Astrocyte (in vitro differentiated cells and primary cell): ENCODE measurements at places on chromosomes 3 and 15.

DNA sequence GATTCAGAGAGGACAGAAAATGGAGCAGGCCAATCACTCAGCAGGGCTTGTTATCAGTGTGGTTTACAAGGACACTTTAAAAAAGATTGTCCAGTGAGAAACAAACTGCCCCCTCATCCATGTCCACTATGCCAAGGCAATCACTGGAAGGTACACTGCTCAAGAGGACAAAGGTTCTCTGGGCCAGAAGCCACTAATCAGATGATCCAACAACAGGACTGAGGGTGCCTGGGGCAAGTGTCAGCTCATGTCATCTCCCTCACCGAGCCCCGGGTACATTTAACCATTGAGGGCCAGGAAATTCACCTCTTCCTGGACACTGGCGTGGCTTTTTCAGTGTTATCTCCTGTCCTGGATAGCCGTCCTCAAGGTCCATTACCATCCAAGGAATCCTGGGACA is 513.7 kb upstream of the EPHA6 start:
- no peak for DNase-seq

- DNase-seq: no peak
Observed at GRCh38 chr3:142287866-142288638, 62.7 kb upstream of the GK5 start.

GRCh38 chr3:13849018-13849417 is 30.9 kb downstream of the WNT7A start:
- no peak for DNase-seq

DNA sequence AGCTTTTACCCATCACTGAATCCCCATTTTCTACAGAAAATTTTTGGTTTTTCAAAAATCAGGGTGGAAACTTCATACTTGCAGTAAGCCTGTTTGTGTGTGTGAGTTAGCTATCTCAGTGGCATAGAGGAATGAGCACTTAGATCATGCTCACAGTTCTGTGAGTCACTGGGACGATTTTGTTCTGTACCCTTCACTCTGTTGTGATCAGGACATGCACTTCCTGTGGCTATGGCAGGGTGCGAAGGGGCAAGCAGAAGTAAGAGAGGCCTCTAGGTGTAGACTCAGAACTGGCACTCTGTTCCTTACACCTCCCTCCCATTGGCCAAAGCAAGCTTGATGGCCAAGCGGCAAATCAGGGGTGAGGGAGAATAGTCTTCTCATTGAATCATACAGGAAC is 11.6 kb downstream of the NIPA2 start:
- DNase-seq: peak; percentile 31

GRCh38 chr15:99703603-99704443 is 29.4 kb downstream of the LYSMD4 start:
- peak; percentile 87 for DNase-seq

DNA sequence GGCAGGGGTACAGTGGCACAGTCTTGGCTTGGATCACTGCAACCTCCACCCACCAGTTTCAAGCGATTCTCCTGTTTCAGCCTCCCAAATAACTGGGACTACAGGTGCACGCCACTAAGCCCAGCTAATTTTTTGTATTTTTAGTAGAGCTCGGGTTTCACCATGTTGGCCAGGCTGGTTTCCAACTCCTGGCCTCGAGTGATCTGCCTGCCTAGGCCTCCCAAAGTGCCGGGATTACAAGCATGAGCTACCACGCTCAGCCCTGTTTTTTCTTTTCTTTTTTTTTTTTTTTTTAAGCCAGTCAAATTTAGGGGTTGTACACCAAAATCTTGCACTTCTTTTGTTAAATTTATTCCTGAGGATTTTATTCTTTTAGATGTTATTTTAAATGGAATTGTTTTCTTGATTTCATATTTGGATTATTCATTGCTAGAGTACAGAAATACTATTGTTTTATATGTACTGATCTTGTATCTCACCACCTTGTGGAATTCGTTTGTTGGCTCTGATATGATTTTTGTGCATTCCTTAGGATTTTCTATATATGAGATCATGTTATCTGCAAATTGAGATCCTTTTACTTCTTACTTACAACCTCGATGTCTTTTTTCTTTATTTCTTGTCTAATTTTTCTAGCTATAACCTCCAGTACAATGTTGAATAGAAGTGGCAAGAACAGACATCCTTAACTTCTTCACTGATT is 65.6 kb downstream of the ZNF609 start:
- peak; percentile 47 for DNase-seq

GRCh38 chr3:188722963-188723362 is 448.8 kb upstream of the TPRG1 start:
- no peak for DNase-seq

DNA sequence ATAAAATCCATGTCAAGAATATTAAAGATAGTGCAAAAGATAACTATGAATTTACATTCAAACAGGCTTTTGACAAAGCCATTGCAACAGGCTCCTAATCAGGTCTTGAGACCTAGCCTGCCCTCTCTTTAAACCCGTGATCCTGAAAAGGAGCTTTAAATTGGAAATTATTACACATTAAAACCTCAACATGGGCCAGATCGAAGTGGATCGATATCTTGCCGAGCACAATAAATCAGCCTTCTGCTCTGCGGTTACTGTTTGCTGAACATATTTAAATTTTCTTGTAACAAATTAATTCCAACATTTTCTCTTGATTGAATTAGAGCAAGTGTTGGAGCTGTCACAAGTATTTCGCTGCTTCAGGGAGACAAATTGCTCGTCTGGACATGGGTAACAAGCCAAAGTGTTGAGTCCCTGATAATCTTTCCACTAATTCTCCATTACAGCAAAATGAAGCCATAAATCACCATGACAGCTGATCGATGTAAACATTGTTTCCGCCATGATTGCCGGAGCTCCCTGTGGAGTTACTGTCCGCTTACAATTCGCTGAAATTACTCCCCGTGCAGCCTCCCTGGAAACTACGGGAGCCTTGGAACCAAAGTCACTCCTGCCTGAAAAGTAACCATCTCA is 47.6 kb downstream of the SHOX2 start:
- DNase-seq: no peak

DNA sequence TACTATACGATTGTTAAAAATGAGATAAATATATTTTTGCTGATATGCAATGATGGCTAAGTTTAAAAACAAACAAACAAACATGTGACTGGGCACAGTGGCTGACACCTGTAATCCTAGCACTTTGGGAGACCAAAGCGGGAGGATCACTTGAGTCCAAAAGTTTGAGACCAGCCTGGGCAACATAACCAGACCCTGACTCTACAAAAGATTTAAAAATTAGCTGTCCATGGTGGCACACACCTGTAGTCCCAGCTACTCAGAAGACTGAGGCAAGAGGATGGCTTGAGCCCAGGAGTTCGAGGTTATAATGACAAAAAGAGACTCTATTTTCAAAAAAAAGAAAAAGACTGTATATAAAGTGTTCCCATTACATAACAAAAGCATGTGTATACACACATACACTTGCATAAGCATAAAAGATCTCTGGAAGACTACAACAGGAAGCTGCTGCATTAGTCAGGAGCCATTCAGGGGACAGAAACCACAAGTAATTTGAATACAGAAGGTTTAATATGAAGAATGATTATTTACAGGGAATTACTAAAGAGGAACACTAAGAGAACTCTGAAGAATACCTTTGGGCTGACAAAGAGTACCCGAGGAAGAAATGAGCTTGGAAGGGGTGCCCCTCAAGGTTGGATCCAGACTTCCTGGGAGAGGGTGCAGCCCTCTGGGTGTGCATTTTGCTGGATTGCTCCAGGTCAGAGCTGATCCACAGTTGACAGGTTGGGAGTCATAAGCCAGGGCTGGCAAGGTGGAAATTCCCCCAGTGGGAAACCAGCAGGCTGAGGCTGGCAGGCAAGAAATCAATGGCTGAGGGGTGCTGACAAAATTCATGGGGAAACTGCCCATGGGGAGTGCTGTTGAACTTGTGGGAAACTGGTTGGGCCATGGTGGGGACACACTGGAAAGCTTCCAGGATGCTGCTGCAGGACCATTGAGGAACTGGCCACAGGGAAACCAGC is 9.3 kb upstream of the TM4SF18 start:
- DNase-seq: peak; percentile 94
